EL (cell line): ENCODE measurements at places on chromosomes 6 and 20.

- peak; percentile 98 for DNase-seq
Measured at GRCh38 chr6:21946298-21946783, 350.5 kb downstream of the PRL start.

DNA sequence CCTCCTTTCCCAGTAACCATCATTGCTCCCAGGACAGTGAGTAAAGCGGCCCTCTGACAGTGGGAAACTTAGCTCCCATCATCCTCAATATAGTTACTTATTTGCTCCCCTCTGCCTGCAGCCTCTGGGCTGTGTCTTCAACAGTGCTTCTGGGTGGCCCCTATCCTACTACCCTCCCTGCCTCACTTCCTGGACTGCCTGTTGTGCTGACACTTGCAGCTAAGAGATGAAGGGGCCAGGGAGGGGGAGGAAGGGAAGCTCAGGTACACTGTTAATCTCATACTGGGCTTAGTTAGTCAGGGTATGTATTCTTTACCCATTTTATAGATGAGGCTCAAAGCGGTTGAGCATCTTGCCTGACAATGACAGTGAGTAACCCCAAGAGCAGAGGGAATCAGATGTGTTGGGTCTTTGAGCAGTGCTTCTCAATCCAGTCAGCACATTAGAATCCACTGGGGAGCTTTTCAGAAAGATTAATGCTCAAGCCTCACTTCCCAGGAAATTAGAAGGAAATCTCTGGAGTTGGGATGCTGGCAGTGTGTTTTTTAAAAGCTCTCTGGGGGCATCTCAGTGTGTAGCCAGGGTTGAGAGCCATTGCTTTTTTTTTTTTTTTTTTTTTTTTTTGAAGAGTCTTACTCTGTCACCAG, 27.1 kb upstream of the KCNK5 start:
- DNase-seq: no peak

DNA sequence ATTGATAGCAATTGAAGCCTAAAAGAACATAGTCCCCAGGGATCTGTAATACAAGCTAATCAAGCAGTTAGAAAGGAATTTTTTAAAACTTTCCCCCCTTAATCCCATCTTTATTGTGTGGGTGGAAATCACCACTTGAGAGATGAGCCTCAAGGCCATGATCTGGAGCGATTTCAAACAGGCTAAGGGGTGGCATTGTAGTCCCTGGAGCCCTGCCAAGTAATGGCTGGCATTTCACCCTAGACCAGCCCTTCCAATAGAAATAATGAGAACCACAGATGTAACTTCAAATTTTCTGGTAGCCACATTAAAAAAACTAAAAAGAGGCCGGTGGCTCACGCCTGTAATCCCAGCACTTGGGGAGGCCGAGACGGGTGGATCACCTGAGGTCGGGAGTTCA, 46.9 kb downstream of the PRDM1 start:
- DNase-seq: no peak

DNA sequence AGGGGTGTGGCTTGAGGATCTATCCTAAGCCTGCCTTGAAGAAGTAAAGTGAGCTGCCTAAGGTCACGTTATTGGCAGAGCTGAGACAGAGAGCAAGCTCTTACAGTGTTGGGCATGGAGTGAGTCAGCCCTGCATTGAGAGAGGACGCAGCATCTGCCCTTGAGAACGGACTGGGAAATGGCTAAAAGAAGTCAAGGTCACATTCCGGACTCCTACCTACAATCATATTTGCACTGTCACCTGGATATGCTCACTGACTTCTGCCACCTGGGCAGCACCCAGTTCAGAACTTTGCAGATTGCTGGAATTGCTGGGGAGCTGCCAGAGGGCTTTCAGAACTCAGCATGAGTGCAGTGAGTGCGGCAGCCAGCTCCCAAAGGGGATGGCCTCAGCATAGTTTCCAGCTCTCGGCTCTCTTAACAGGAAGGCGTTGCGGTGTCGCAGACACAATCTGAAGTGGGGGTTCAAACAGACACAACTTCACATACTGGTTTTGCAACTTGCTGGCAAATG, 199.3 kb upstream of the SGK1 start:
- DNase-seq: peak; percentile 84

DNA sequence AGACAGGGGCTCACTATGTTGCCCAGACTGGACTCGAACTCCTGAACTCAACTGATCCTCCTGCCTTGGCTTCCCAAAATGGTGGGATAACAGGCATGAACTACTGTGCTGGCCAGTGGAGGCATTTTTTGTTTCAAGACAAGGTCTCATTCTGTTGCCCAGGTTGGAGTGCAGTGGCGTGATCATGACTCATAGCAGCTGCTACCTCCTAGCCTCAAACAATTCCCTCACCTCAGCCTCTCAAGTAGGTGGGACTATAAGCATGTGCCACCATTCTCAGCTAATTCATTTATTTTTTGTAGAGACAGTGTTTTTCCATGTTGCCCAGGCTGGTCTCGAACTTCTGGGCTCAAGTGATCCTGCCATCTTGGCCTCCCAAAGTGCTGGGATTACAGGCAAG, 17.2 kb downstream of the ENPP3 start:
- DNase-seq: no peak

GRCh38 chr20:64065974-64066343, 3.0 kb downstream of the TCEA2 start:
- peak; percentile 93 for DNase-seq
